ENCODE measurements at places on chromosomes 13 and 19.

DNA sequence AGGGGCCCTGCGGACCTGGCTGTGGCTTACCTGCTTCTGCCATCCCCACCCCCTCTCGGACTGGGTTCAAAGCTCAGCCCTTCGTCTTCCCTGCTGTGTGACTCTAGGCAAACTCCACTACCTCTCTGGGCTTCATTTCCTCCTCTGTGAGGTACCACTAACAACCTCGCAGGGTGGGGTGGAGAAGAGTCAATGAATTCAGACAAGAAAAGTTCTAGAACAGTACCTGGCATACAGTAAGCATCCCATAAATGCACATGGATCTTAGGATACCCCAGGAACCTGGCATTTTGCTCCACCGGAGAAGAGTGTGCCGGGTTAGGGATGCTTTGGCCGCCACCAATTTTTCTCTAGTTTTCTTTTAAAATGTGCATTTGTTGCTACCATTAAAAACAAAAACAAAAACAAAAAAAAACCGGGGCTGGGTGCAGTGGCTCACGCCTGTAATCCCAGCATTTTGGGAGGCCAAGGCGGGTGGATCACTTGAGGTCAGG lies 3.4 kb downstream of the TLE5 start:
- no peak for DNase-seq

DNA sequence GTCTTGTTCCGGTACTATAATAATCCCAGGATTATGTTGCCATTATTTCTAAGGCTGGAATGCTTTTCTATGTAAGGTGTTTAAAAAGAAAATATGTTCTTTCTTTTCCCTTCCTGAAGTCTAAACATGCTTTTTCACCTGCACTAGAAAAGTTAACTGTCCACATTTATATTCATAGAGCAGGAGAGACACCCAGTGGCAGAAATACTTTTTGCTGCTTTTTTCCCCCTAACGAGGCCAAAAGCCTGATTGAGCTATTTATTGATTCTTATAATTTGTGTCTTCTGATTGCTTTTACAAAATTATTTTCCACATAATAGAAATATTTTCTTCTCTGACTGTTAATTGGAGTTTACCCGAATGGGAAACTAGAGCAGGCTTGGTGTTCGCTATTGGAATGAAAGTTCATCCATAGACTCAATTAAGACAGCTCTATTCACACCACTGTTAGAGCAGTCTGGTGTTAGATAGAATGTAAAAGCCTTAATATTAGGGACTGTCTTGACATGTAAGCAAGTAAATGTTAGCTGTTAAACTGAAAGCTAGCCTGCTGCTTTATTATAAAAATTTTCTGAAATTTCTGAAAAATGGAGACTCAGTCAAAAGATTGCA lies 15.8 kb downstream of the GPR180 start:
- no peak for DNase-seq

DNA sequence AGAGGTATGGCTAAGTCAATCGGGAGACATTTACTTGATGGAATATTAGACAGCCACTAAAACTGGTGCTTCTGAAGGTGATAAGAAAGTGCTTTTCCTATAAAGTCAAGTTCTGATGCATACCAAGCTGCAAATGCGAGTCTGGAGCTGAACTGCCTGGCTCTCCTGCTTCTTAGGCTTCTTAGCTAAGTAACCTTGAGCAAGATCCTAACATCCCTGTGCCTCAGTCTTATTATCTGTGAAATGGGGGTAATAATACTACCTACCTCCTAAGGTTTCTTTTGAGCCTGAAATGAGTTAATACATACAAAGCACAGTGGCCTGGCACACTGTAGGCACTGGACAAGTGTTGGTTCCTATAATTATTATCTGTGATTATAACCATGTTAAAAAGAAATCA lies 64.5 kb downstream of the ZIC5 start:
- no peak for DNase-seq

GRCh38 chr13:78182813-78183212 lies 264.2 kb upstream of the EDNRB start:
- no peak for DNase-seq

GRCh38 chr13:92255526-92255925 lies 857.1 kb downstream of the GPC5 start:
- no peak for DNase-seq

GRCh38 chr13:31761951-31762350 lies 22.6 kb downstream of the RXFP2 start:
- DNase-seq, result no peak

DNA sequence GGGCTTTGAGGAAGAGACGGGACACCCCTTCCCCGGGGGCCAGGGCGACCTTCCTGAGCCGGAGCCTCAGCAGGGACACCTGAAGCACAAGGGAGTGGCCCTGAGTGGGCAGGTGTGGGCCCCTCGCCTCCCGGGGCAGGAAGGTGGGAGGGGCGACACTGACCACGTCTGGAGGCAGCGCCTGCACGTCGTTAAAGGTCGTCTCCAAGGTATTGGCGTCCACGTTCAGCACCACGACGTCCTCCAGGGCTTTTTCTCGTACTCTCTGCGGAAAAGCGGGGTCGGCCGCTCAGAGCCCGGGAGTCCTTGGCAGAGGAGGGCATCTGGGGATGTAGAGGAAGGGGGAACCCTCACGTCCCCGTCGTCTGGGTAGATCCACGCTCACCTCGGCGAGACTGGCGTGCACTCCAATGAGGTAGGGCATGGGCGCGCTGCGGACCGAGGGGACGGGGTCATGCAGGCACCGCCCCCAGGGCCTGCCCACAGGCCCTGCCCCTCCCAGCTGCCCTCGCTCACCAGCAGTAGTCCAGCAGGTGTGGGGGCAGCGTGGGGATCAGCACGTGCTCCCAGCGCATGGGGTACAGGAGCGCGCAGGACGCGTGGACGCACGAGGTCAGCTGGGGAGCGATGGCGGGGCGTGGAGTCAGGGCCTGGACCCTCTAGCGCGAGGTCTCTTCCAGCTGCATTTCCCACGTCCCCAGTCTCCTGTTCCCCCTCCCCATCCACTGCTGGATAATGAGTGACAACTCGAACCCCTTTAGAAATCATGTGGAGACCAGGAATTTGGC lies 6.1 kb downstream of the DENND1C start:
- no peak for DNase-seq

GRCh38 chr19:13995017-13995728 lies 10.9 kb downstream of the RFX1 start:
- DNase-seq, result no peak

- no peak for DNase-seq
Observed at GRCh38 chr13:94640721-94641120, 39.1 kb downstream of the GPR180 start.

GRCh38 chr19:3807131-3807480 lies 20.9 kb upstream of the MATK start:
- no peak for DNase-seq

- no peak for DNase-seq
Observed at GRCh38 chr13:33349288-33349985, 63.9 kb upstream of the STARD13 start.

GRCh38 chr13:107078229-107078765 lies 510.4 kb upstream of the ARGLU1 start:
- DNase-seq, result no peak

GRCh38 chr19:7942981-7943443 lies 454 bp downstream of the TIMM44 start:
- no peak for DNase-seq

DNA sequence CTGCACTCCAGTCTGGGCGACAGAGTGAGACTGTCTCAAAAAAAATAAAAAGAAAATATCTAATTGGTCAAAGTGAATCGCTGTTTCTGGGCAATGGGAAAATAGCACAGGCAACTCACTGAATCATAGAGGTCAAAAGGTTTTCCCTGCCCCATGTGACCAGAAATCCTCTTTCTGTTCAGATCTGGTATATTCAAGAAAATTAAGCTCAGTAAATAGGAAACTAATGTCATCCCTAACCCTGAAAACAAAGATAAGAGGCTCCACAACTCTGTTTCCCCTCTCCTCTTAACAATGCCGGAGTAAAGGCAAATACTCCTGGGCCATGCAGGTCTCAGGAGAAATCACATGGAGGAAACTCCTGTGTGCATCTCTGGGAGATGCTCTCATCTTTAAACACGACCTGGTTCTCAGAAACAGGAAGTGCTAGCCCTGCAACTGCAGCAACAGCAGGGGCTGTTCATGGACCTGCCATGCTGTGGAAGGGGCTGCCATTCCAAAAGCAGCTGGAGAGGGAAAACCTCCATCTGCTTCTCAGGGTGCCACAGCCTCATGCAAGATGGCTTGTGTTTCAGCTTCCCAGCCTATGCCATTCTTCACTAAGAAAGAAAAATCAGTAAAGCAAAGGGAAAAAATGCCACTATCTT lies 47.5 kb upstream of the SLC7A9 start:
- no peak for DNase-seq

- DNase-seq, result no peak
Observed at GRCh38 chr13:101959016-101959415, 442.8 kb downstream of the FGF14 start.

DNA sequence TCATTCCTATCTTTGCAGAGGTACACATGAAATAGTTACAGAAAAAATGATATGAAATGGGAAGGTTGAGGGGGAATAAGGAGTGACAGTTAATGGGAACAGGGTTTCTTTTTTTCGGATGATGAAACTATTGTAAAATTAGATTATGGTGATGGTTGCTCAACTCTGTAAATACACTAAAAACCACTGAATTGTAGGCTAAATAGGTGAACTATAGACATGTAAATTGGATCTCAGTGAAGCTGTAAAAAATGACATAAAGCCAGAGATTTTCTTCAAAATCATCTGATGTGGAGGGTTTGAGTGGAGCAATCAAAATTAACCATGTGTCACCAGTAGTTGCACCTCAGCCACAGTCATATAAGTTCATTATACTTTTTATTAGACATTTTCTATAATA lies 6.6 kb upstream of the FLT3 start:
- DNase-seq, result no peak

GRCh38 chr19:35130761-35131720 lies 3.8 kb downstream of the LGI4 start:
- no peak for DNase-seq

DNA sequence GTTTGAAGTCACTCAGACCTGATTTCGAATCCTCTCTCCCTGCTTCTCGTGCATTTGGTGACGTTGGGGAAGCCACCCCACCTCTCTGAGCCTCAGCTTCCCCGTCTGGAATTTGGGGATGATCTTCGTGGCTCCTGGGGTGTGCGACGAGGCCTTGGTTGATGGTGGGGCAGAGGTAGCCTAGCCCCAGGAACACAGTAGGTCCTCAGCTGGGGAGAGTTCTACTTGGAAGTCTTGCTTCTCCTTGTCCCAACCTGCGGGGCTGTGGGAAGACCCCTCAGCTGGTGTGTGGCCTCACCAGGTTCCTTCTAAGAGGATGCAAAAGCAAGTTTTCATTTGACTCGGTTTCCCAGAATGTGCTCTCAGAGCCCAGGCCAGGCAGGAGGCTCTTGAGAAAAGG lies 13.1 kb downstream of the HPN start:
- no peak for DNase-seq

- no peak for DNase-seq
Observed at GRCh38 chr13:109780845-109781383, 5.5 kb downstream of the IRS2 start.

DNA sequence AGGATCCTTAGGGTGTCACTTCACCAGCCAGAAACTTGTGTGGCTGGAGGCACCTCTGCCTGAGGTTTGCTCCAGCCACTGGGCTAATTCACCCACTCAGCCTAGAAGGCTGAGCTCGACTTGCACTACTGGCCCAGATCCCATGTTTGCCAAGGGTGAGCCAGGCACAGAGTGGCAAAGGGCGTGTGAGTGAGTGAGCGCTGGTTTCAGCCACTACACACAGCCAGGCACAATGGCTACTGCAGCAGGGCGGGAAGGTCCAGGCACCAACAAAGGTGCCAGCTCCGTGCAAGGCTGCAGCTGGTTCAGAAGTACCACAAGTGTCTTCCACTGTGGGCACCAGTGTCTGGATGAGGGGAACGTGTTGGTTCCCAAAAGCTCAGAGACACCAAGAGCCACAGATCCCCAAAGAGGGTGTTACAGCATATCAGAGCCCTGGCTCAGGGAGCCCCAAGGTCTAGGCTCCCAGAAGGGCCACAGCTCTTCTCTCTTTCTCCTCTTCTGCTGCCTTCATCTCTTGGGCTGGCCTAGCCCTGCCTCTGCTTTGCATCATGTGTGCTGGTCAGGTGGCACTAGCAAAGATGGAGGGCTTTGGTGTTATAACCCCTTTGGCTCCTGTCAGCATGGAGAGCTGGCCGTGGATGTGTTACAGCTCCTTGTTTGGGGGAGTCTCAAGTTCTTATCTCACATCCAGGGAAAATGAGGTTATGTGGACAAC lies 736.3 kb upstream of the KLHL1 start:
- DNase-seq, result no peak

DNA sequence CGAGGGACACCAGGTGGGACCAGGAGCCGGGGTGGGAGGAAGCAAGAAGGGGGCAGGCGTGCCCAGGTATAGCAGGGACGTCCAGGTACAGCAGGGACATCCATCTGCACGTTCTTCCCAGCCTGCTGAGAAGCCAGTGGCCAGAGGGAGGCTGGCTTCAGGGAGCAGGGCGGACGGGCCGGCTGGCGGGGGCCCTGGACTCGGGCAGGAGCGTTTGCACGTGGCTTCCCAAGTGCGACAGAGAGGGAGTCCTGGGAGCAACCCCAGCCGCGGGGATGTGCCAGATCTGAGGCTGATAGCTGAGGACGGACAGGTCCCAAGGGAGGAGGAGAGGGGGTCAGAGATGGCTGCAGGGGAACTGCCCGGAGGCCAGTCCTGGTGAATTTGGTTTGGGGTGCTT lies 36.7 kb downstream of the MYO9B start:
- no peak for DNase-seq

Data from activated effector memory CD4-positive, alpha-beta T cell treated with Interleukin-2 at 50 U/mL for 16 hours (primary cell).